NCI-H1417 (cell line): ENCODE measurements at places on chromosomes 1 and 21.

- DNase-seq = no peak
Observed at GRCh38 chr21:32682696-32683474, 44.9 kb downstream of the SYNJ1 start.

GRCh38 chr1:15029036-15029435, 124.5 kb upstream of the TMEM51 start:
- no peak for DNase-seq

DNA sequence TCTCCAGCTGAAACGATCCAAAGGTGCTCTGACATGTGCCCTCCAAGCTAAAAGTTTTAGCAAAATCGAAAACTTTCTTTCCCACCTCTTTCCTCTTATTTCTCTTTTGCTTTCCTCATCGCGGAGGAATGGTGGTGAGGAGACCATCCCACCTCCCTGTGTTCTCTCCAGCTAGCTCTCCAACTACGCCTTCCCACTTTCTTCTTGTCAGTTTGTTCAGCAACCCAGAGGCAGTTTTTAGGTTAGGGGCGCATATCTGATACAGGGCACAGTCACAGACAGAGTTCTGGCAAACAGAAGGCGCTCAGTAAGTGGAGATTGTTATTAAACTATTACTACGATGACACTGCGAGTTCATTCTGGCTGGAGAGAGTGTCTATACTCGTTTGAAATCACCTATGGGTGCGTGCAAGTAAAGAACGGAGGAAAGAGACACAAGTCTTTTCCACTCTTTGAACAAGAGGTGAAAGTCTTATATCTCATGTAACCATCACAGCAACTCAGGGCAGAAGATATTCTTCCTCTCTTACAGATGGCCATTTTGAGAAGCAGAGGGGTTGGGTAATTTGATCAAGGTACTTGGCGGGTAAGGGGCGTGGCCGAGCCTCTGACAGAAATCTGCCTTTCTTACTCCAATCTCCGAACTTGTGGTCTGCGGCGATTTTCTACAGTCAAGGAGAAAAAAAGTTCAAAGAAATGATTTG, 13.9 kb downstream of the HLX start:
- no peak for DNase-seq

DNA sequence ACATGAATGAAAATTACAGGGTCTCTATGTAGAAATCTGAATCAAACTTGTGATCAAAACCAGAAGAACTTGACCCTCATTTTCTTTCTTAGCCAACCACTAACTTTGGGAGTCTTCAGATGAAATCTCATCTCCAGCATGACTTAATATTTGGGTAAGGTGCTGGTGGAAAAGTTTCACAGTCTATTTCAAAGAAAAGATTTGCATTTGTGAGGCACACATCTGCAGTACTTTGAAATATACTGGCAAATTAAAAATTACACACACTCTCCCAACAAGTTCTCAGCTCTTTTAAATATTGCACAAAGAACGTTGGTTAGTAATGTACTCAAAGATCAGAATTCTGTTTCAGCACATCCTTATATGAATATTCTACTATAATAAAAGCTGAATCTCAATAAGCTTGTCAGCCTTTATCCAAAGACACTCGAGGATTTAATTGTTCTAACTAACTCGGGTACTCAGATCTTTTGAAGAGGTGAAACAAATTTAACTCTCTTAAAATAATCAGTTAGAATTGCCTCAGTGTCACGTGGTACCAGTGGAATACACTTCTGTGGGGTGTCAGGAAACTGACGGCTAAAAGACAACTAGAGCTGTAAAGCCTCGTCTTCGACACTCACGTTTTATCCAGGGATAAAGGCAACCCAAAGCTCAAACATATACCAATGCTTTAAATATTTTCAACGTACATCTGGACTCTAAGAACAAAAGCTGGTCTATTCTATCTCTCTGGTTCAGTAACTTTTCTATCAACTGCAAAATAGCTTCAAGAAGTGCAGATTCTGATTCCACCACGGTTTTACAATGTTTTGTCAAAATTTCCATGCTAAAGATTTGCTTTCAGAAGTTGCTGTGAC, 19.0 kb downstream of the SAMSN1 start:
- DNase-seq = no peak

DNA sequence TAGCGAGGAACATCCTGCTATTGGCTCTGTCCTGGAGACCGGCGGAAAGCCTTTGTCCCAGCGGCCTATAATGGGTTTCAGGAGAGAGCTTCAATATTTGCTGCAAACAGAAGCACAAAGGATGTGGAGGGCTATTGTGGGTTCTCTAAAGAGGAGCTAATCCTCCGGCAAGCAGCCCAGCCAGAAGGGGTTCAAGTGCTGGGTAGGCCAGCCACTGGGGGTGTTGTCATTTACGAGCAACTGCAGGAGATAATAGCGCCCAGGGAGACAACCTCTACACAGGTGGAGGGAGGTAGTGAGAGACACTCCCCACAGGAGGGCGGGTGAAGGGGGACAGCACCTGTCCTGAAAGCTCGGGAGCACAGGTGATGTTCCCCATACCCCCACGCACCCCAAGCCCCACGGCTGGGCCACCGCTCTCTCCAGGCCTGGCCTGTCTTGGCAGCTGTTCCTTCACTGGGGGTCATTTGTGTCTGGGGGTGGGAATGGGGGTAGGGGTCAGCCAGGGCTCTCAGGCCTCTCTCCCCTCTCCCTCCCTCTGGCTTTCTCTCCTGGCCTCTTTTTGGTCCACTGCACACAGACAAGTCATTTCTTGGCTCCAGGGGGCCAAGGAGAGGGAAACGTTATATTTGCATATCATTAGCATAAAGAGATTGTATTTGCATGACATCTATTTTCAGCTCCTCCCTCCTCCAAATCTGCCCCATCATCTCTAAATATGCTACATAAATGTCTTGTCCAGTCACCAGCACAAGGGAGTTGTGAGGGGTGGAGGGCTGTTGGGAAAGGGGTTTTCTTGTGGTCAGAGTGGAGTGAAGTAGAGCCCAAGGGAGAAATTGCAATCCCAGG, 22.0 kb upstream of the SLC26A9 start:
- peak; percentile 99 for DNase-seq

GRCh38 chr1:179958359-179958758, 3.7 kb downstream of the CEP350 start:
- no peak for DNase-seq

DNA sequence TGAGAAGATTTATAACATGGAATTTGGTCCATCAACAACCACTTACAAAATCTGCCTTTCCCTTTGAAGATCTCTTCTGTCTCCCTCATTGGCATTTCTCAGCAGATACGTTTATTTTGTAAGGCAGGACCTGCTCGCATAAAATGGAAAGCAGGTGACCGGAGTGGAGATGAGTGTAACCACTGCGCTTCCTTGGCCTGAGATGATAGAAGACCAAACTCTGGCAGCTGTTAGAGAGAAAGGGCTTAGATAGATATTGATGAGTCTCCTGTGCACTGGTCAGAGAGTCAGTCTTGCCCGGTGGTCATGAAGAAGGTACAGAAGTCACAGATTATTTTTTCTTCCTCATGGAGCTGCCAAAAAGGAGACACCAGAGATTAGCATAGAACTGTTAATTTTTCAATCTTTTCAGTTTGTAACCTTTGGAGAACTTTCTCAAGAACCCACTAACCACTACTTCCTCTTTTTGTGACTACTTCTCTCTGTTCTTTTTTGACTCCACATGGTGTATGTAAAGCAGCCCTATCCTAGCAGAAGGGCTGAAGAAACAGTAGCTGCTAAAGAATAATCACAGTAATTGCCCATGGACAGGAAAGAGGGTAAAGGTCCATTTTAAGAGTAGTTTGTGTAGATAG, 47.6 kb downstream of the FCRL3 start:
- DNase-seq = no peak

DNA sequence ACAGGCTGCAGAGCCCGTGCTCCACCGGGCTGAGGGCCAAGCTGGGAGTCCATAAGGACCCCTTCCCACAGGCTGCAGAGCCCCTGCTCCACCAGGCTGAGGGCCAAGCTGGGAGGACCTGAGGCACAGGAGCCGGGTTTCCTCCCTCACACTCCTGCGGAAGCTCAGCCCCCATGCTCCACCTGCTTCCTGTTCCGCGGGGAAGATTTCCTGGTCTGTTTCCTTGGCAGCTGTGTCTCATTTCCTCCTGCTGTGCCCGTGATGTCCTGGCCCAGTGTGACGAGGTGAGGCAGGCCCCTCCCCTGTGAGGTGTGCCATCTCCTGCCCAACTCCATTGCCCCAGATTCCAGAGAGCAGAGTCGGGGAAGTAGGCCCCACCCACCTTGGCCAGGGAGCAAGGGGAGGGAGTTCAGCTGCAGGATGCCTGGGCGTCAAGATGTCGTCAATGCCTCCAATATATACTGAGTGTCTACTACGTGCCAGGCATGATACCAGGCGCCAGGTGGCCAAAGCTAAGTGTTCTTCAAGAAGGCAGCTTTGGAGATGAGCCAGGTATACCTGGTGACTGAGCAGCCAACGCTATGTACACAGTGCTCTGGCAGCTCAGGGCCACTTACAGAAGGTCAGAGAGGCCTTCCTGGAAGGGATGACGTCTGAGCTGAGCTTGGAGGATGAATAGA, 58.8 kb downstream of the NAV1 start:
- DNase-seq = peak; percentile 92

- no peak for DNase-seq
Observed at GRCh38 chr1:207987164-207987563, 76.2 kb upstream of the CD34 start.

DNA sequence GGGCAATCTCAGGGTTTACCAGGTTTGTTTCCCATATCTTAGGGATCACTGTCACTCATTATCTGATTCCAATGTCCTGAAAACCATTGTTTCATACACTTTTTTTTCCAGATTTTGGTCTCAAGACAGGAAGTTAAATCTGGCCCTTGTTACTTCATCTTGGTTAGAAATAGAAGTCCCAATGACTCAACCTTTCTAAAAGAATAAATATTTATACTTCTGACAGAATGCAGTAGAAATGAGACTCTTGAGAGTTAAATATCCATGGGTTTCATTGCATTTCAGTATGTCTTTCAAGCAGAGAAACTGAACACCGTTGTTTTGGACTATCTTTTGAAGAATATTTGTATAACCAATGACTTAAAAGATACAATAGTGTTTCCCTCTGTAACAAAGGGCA, 19.8 kb upstream of the VCAM1 start:
- DNase-seq = no peak

- DNase-seq = no peak
Observed at GRCh38 chr1:183697814-183698590, 44.9 kb upstream of the APOBEC4 start.

- DNase-seq = no peak
Observed at GRCh38 chr1:203158960-203159665, 16.5 kb downstream of the MYBPH start.

GRCh38 chr1:31620631-31621497, 3.4 kb downstream of the HCRTR1 start:
- DNase-seq = no peak

GRCh38 chr1:225691861-225692516, 39.1 kb upstream of the ENAH start:
- no peak for DNase-seq

- DNase-seq = no peak
Observed at GRCh38 chr1:230120289-230120920, 53.4 kb downstream of the GALNT2 start.

DNA sequence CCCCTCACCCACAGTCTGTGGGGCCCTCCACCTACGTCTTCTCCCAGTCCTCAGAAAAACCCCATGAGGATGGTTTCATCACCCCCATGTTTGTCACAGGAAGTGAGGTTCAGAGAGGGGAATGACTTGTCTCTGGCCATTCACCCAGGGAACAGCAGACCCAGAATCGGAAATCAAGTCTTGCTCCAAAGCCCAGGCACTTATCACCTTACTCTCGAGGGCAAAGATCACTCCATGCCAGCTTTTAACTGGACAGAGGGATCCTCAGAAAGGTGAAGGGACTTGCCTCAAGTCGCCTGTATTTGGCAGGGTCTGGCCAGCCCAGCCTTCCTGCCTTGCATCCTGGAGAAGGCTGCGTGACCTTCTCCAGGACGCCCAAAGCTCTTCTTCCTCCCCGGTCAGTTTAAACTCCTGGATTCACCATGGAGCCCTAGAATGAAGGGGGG, 57.9 kb upstream of the SSBP3 start:
- DNase-seq = no peak

- no peak for DNase-seq
Observed at GRCh38 chr1:173627269-173627668, 7.9 kb upstream of the TEX50 start.

GRCh38 chr1:5428351-5428750, 563.9 kb downstream of the NPHP4 start:
- DNase-seq = no peak

GRCh38 chr21:37758982-37759381, 157.3 kb downstream of the KCNJ6 start:
- DNase-seq = peak; percentile 61

GRCh38 chr1:1165485-1165884, 8.2 kb upstream of the TTLL10 start:
- no peak for DNase-seq

- DNase-seq = no peak
Observed at GRCh38 chr1:213987422-213987926, 299 bp upstream of the PROX1 start.

GRCh38 chr1:221098471-221099405, 219.5 kb downstream of the HLX start:
- no peak for DNase-seq

GRCh38 chr1:15662477-15662876, 21.6 kb upstream of the PLEKHM2 start:
- DNase-seq = no peak

- DNase-seq = no peak
Observed at GRCh38 chr1:51559064-51559500, 40.0 kb upstream of the EPS15 start.

GRCh38 chr1:228316589-228317387, 89.8 kb downstream of the TRIM11 start:
- DNase-seq = no peak

- no peak for DNase-seq
Observed at GRCh38 chr1:207274882-207275281, 46.6 kb upstream of the CD55 start.

DNA sequence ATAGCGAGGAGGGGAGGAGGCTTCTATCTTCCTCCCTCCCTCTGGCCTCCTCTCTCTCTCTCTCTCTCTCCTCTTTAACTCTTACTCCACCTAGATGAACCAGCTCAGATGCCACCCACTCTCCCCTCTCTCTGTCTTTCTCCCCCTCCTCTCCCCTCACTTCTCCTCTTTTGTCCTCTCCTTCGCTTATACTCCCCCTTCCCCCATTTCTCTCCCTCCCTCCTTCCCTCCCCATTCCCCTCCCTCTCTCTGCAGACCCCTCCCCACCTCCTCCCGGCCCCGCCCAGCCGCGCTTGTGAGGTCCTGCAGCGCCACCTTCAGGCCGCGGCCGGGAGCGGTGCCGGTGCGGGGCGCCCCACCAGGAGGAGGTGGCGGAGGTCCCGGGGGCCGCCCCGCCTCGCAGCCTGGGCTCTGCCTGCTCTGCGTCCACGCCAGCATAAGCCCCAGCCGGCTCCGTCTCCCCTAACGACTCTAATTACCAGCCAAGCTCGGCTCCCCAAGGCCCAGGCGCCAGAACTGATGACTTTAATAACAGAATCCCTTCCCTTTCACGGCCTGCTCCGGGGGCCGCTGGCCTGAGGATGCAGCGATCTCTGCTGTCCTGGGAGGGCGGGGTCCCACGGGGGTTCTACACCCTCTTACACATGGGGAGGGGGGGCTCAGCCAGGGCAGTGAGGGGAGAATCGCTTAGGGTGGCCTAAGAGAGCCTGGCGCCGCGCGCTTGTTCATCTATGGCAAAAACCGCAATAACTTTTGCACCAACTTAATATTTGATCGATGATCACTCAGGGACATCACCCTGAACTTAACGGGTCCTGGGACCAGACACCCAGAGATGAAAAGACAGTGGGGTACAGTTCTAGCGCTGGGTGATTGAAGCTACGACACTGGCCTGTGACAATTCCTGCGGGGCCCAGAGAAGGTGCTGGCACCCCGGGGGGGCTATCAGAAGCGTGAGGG, 637.3 kb downstream of the MATN1 start:
- DNase-seq = no peak
